ENCODE measurements at places on chromosomes 12 and 14.

DNA sequence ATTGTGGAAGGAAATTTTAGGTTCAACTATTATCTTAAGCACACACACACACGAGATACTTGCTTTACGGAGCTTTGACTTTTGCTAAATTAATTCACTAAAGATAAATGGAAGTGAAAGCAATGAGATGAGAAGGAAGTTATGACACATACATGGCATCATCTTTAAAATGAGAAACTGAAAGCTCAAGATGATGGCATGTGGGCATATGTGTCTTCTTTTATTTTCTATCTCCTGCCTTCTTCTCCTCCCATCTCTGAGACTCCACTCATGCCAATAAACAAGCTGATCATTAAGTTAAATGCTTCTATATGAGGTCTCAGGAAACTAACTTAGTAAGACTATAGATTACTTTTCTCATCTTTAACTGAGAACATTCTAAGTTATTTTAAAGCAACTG lies 216.7 kb downstream of the MED13L start:
- DNase-seq: no peak

GRCh38 chr12:86613311-86613710 lies 357.1 kb upstream of the MGAT4C start:
- DNase-seq: peak; percentile 28

GRCh38 chr12:92300777-92301176 lies 155.1 kb upstream of the BTG1 start:
- no peak for DNase-seq

DNA sequence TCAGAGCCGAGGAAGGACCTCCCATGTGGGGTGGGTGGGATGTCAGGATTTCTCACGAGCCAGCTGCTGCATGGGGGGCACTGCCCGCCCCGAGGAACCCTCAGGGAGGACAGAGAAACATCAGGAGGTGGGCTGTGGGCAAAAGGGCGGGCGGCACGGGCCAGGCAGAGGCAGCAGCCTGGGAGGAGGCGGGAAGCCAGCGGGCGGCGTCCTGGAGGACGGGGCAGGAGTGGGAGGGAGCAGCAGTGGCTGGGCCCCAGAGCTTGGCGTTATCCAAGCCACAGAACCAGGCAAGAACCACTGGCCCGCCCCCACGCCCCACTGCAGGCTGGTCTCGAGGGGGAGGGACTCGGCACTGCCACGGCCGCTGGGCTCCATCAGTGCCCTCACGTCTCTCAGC lies 2.4 kb downstream of the C14orf180 start:
- no peak for DNase-seq

GRCh38 chr14:54000341-54000811 lies 43.8 kb upstream of the BMP4 start:
- DNase-seq: peak; percentile 47

Data from dermis blood vessel endothelial cell (primary cell).